AG09319 (cell line): ENCODE measurements at places on chromosomes 7 and 10.
A peak's percentile ranks its signal among the peaks of the same experiment; 100 is the strongest.

DNA sequence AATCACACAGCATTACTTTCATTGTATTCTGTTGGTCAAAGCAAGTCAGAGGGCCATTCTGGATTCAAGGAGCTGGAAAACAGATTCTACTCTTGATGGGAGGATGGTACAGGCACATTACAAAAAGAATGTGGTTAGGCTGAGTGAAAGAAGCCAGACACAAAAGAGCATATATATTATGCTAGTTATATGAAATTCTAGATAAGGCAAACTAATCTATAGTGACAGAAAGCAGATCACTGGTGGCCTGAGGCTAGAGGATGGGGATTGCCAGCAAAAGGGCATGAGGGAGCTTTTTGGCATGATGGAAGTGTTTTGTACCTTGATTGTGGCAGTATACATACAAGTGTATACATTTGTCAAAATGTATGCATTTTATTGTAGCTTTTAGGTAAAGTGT, 96.8 kb downstream of the SPAG6 start:
- DNase-seq: no peak

DNA sequence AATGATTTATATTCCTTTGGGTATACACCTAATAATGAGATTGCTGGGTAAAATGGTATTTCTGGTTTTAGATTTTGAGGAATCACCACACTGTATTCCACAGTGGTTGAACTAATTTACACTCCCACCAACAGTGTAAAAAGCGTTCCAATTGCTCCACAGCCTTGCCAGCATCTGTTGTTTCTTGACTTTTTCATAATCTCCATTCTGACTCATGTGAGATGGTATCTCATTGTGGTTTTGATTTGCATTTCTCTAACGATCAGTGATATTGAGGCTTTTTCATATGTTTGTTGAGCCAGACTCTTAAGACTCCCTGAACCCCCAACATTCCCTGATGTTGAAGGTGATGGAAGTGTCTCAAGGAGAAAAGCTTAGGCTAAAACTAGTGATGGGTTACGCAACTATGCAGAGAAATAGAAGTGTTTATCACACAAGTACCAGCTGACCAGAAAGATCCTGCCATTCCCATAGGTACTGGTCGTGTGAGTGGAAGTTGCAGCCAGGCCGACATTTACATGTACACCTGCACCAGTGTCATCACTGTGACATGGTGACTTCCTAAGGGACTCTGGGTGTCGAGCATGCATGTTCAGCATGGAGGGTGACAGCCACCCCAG, 711.2 kb upstream of the NRP1 start:
- no peak for DNase-seq

DNA sequence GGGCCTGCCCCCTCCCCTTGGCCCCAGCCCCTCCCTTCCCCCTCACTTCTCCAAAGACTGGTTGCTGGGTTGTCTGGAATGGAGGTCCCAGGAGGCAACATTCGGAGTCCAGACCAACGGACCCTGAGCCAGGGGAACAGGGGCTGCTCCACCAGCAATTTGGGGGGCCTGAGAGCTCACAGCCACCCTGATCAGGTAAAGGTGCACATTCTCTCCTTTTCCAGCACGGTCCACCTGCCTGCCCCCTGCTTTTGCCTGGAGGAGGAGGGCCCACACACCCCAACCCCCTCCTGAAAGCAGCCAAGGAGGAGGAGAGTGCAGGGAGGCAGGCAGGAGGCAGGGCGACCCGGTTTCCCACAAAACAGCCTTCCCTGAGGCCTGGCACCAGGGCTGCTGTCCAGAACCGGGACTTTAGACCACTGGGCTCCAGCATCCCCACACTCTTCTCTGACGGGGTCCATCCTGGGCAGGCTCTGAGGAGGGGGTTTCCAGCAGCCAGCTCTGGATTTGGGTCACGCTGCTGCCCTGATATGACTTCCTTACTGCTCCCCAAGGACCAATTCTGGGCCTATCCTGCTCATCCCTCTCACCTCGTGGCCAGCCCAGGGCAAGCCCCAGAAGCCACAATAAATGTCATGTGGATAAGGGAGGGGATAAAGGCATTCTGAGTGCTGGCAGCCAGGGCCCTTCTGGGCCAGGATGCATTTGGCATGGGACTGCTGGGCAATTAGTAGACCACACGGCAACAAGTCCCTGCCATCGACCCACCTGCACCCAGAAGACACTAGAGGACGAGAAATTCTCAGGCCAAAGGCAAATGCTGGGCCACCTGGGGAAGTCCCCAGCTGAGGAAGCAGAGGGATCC, 1.1 kb upstream of the CAMK2B start:
- no peak for DNase-seq

- no peak for DNase-seq
Measured at GRCh38 chr7:23230641-23231101, 15.9 kb upstream of the GPNMB start.

DNA sequence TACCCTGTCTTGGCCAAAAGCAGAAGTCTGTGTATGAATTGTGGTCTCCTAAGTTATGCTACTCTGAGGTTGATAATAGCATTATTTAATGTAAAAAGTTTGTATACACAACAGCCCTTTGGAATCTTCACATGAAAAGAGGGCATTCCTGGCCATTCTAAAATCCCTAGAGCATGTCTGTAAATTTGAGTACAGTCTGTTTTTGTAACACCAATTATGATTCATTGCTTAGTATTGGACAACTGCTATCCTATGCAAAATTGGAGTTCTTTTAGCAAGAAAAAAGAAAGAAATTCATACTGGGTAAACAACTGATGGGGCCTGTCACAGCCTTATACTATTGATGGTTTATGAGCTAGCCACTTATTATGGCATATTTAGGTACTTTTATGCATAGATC, 10.2 kb downstream of the CUTC start:
- peak; percentile 52 for DNase-seq

DNA sequence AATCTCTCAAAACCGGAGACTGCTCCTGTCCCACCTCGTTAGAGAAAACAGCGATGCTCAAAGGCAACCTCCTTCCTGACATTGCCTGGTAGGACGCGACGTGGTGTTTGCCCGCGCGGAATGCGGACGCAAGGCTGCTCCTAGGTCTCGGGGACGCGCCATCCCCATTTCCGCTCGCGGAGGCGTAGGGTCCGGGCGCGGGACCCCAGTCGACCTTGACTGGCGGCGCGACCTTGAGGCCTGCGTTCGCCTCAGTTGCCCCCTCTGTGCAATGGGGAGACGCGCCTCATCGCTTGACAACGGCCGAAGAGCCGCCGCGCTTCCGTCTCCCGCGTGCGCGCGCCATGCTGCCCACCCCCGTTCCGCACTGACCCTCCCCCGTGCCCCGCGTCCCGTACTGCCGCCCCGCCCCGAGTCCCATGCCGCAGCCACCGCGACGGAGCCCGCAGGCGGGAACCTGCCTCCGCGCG, 412 bp upstream of the PPIA start:
- DNase-seq: peak; percentile 18

GRCh38 chr10:28806951-28807759, 129.8 kb downstream of the BAMBI start:
- DNase-seq: no peak

- no peak for DNase-seq
Measured at GRCh38 chr7:158574308-158575036, 13.2 kb downstream of the PTPRN2 start.

GRCh38 chr7:16933296-16934279, 51.8 kb upstream of the AGR3 start:
- DNase-seq: no peak

GRCh38 chr10:50325449-50326171, 74.3 kb upstream of the ASAH2 start:
- DNase-seq: peak; percentile 81

GRCh38 chr7:82810558-82811259, 352.0 kb downstream of the PCLO start:
- DNase-seq: peak; percentile 72

DNA sequence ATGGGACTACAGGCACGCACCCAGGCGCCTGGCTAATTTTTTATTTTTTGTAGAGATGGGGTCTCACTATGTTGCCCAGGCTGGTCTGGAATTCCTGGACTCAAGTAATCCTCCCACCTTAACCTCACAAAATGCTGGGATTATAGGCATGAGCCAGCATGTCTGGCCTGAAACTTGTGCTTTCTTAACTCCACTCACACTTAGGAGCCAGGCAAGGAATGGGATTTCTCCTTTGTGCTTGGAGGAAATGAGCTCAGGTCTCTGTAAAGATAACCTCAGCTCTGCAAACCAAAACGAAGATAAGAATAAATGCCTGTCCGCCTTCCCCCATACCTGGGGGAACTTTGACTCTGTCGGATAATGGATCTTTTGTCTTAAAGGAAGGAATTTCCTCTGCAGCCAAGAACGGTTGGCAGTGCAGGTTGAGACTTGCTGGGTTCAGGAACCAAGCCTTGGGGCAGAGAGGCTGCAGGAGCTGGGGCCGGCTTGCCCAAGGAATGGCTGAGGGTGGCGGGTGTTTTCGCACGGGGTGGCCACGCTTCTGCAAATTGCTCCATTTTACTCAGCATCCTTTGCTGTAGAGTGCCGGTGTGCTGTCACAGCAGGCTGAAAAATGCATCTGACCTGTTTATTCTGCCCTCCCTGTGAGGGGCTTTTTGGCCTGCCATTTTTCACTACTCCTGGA, 174.2 kb downstream of the KIAA1217 start:
- no peak for DNase-seq
